Astrocyte of the hippocampus (primary cell): ENCODE measurements at places on chromosomes 1 and 21.

DNA sequence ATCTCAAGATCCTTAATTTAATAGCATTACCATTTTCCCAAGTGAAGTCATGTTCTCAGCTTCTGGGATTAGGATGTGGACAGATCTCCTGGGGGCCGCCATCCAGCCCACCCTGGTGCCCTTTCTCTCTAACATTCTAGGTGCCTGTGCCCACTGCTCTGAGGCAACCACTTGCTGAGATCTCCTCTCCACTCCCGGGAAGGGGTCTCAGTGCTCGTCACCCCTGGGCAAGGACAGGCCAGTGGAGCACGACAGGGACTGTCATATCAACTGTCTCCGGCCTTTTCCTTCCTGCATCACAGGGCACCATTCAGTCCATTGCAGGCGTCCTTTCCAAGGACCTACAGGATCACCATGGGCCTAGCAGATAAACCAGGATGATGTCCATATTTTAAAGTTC is 304.8 kb downstream of the AJAP1 start:
- DNase-seq = no peak

GRCh38 chr1:221824025-221824424 is 82.1 kb upstream of the DUSP10 start:
- DNase-seq = peak; percentile 58

DNA sequence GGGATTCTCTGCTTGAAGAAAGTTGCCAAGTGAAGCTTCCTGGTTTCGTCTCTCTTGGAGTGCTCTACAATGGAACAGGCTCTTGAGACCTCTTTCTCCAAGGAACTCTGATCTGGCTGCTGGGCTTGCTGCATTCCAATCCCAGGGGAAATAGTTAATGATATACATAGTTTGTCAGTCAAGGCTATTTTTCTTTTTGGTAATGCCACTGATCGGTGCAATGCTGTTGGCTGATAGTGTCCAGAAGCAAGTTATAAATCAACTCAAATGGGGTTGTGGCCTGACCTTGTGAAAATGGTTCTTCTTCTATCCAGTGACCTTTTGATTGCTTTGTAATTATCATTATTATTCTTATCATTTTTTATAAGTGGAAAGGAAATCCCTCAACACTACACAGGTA is 48.4 kb upstream of the TNFSF18 start:
- DNase-seq = no peak

DNA sequence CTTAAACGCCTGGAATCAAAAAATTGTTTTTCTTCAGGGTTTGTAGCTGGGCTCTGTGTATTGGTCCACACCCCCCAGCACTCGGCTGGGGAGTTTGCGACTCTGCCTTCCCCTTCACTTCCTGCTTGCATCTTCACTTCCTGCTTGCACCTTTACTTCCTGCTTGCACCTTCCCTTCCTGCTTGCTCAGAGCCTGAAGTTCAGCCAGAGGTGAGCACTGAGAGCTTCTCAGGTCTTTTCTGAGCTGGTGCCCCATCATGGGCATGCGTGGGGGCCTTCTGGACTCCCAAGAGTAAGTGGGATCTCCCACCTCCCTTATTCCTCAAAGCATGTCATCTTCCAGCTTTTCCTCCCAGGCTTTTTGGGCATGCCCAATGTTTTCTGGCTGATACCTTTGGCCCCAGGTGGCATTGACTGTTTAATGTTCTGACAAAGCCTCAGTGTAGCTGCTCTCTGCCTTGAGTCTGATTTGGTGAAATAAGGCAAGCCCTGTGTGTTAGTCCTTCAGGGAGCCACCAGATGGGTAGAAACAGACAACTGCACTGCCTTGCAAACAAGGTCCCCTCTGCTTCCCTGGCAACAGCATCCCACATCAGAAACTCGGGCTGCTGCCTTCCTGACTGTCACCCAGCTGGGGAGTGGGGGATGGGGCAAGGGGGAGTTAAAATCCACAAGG is 3.5 kb downstream of the KRTAP10-2 start:
- DNase-seq = no peak

DNA sequence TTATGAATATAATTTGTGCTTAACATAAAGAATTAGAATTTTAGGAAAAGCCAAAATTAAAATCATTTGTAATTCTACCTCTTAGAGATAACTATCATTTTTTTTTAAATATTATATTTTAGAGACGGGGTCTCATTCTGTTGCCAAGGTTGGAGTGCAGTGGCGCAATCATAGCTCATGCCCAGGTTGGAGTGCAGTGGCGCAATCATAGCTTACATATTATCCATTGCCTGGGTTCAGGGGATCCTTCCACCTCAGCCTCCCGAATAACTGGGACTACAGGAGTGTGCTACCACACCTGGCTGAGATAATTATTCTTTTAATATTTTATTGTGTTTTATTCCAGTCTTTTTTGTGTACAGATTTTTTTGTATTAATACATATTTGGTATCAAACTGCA is 8.3 kb downstream of the RASAL2 start:
- DNase-seq = no peak

DNA sequence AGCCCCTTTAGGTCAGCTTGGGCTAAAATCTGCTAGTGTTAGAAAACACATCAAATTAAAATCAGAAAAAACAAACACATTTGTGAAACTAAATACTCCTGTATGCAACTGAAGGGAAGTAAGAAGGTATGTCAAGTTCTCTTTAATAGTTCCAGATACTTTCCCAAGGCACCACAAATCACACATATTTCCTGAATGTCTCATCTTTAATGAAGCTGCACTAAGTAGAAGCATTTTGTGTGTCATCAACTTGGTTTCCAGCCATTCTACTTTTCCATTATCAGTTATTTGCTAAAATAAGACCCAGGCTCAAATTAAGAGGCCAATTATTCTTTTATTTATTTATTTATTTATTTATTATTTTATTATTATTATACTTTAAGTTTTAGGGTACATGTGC is 34.7 kb downstream of the CRB1 start:
- DNase-seq = peak; percentile 68

- DNase-seq = peak; percentile 76
These were observed 28.3 kb upstream of the S100A7 start for GRCh38 chr1:153488731-153489130.

GRCh38 chr21:41037936-41038335 is 130.0 kb upstream of the BACE2 start:
- DNase-seq = no peak

GRCh38 chr1:1150100-1150499 is 23.6 kb upstream of the TTLL10 start:
- DNase-seq = no peak

GRCh38 chr1:243982447-243983018 is 68.5 kb upstream of the ZBTB18 start:
- DNase-seq = no peak

- peak; percentile 23 for DNase-seq
These were observed 746 bp upstream of the POFUT2 start for GRCh38 chr21:45288441-45288841.

DNA sequence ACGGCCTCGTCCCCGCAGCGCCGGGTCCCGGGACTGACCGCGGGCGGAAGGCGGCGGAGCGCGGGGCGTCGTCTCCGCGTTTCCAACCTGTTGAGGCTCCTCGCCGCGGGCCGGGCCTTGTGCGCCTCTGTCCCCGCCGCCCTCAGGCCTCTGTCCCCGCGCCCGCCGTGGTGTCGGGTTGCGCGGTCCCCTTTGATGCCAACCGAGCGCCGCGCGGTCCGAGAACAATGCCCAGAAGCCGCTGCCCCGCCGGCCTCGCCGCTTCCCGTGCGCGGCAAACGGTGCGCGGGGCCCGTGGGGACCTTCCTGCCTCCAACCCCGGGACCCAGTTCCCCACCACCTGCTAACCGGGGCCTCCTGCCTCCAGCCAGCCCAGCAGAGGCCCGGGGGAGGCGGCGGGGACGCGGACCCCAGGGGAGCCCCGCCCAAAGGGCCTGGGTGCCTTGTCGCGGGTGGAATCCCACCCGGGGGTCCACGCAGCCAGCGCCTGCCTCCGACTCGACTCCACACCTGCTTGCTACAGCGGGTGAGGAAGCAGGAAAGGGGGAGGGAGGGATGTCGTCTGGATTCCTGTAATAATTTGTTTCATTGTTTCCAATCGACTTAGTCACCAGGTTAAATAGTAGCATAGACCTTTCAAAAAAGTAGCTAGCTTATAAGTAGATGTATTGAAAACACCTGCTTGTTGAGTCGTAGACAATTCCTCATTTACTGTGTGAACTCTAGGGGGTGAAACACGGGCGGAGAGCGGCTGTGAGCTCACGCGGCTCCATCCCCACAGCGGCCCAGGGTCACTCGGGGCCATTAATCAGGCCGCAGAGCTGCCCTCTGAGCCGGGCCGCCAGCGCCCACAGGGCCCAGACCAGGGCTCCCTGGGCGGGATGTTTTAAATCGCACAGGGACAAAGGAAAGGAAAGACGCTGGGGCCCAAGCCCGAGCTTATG is 1.1 kb downstream of the COL18A1 start:
- peak; percentile 60 for DNase-seq

- peak; percentile 73 for DNase-seq
These were observed 258.6 kb upstream of the TMEM51 start for GRCh38 chr1:14894811-14895560.

DNA sequence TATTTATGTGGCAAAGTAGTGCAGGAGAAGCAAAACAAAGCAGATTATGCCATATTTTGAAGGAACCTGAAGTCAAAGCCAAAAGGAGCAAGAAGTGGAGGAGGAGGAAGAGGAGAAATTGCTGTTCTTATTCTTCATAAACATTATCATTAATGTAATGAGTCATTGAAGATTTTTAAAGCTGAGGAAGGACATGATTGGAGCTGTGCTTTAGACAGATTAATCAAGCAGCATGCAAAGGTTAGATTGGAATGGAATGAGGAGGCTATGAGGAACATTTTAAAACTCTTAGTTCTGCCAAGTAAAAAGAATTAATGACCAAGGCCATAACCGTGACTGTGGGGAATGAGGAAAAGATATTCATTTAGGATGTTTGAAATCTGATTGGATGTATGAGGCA is 33.0 kb upstream of the HSD17B7 start:
- no peak for DNase-seq

DNA sequence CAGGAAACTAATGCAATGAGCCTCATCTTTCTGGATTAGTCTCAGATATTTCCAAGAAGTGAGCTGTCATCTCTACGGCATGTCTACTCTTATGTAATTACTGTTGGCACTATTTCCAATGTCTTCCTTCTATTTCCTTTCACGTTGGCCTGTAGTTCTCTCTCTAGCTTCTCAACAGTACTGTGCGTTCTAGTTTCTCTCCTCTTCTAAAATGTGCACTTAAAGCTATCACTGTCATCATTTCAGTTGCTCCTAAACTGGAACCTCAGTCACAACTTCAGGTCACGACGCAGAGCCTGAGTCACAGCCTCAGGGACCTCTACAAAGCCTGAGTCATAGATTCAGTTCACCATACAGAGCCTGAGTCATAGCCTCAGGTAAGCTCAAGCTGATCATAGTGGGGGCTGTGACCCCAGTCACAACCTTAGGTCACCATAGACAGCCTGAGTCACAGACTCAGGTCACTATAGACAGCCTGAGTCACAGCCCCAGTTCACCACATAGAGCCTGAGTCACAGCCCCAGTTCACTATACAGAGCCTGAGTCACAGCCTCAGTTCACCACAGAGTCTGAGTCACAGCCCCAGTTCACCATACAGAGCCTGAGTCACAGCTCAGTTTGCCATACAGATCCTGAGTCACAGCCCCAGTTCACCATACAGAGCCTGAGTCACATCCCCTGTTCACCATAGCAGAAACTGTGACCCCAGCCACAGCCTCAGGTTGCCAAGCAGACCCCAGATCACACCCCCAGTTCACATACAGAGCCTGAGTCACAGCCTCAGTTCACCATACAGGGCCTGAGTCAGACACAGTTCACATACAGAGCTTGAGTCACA is 13.0 kb downstream of the WNT9A start:
- peak; percentile 58 for DNase-seq

GRCh38 chr1:231982871-231983587 is 356.4 kb downstream of the DISC1 start:
- DNase-seq = no peak

DNA sequence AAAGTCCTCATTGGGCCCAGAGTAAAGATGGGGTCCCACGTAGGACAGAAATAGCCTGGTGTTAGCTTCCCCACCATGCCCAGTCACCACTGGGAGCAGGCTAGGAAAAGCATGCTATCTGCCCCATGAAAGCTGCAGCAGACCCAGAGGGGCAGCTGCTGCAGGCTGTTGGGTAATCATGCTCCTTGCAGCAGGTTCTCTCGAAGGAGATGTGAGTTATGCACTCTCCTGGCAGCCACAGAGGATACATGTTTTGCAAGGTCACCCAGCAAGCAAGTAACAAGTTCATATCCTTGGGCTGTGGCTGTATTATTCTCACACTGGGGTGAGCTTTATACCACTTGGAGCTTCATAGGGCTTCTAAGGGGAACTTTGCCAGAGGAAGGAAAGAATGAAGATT is 9.1 kb upstream of the HEYL start:
- no peak for DNase-seq

GRCh38 chr1:179770887-179771502 is 27.9 kb downstream of the FAM163A start:
- no peak for DNase-seq

DNA sequence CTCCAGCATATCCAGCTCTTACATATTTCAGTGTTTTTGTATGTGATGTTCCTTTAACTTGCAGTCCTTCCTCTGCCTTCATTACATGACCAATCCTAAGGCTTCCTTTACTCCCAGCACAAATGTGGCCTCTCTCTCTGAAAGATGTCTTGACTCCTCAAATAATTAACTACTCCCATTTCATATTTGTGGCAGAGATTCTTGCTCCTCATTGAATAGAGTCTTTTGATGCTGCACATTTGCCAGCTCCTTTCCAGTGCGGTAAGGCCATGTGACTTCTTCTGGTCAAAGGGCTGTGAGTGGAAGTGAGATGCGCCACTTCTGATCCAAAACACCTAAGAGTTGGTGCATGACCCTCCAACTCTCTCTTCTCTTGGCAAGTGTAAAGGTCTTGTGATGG is 19.1 kb upstream of the LAMC1 start:
- no peak for DNase-seq

- DNase-seq = no peak
These were observed 9.5 kb downstream of the CFH start for GRCh38 chr1:196661345-196661744.

DNA sequence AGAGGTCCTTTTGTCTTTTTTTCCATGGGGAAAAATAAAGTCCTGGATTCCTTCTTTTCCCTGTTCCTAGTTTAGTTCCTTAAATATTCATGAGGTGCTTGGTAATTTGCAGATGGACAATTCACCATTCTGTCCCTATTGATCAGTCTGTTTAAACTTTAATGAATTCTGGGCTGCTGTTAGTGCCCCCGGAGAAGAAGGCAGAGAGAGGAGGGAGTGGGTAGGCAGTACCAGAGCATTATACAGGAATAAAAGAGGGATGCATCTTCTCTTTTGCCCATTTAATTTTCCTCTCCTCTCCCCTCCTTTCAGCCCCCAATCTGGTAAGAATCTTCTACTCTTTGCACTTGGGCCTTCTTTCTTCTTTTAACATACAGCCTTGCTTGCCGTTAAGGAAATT is 25.9 kb downstream of the FGGY start:
- no peak for DNase-seq

DNA sequence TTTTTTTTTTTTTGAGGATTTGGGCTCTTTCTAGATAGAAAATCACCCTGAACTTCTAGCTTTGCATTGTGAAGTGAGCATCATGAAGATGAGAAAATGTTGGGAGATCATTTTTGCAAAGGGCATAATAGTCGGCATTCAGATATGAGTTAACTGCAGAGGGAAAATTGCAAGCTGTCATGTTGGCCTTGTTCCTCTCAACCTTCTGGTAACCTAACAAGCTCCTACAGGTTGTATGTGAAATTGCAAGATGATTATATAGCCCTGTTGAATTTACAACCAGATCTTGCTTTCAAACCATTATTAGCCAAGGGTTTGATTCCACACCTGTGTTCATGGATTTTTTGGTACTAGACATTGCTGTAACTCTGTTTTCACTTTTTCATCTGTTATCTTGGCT is 2.2 kb downstream of the ELOA start:
- peak; percentile 32 for DNase-seq
